ENCODE measurements at places on chromosomes 3 and 15. TPM values are rescaled to one million over a fixed set of nuclear protein-coding genes. Genes with fewer than 3 reads are reported as not detected.

DNA sequence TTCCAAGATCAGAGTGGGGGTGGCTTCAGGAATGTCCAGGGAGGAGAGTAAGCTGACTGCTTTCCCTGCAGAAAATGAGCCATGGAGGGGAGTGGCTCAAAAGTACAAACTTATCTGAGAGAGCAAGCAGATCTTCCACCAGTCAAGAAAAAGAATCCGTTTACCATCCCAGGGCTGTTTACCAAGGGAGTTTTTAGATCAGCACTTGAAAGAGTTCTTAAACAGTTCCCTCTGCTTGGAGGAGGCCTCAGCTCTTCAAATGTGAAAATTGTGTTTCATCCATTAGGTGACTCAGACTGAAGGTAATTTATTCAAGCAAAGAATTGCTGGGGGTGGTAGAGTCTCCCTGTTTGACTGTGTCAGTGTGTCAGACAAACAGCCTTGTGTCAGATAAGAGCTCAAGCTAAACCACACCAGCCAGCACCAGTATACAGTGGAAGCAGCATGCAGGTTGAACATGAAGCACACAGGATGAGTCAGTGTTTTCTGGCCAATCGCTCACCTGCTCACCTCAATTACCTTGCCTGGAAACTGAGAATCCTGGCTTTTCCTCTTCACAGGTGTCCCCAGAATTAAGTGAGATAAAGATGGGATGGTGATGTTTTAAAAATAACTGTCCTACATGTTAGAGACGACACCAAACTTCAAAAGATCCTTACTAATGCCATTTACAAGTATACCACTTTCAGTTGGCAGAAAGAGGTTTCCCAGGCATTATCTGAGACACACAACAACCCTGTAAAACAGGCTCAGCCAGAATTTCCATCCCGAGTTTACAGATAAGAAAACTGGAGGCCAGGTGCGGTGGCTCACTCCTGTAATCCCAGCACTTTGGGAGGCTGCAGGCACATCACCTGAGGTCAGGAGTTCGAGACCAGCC is 21.7 kb downstream of the SH3BP5 start:
- DNase-seq = no peak

DNA sequence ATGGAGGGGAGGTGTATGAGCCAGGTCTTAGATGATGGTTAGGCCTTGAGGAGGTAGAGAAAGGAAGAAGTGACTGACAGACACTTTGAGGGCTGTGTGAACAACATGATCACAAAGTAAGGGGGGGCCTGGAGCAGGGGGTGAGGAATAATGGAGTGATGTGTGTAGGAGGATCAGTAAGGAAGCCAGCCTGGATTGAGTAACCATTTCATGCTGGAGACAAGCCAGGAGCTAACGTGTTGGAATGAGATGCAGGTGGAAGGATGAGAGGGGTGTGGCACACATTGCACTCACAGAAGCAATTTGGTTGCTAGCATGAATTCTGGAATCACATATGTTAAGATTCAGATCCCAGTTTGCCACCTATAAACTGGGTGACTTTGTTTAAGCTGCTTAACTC is 65.5 kb downstream of the BBX start:
- no peak for DNase-seq

GRCh38 chr15:38149315-38149714 is 103.3 kb upstream of the SPRED1 start:
- no peak for DNase-seq

GRCh38 chr3:13015286-13016082 is 57.7 kb downstream of the IQSEC1 start:
- peak; percentile 73 for DNase-seq

DNA sequence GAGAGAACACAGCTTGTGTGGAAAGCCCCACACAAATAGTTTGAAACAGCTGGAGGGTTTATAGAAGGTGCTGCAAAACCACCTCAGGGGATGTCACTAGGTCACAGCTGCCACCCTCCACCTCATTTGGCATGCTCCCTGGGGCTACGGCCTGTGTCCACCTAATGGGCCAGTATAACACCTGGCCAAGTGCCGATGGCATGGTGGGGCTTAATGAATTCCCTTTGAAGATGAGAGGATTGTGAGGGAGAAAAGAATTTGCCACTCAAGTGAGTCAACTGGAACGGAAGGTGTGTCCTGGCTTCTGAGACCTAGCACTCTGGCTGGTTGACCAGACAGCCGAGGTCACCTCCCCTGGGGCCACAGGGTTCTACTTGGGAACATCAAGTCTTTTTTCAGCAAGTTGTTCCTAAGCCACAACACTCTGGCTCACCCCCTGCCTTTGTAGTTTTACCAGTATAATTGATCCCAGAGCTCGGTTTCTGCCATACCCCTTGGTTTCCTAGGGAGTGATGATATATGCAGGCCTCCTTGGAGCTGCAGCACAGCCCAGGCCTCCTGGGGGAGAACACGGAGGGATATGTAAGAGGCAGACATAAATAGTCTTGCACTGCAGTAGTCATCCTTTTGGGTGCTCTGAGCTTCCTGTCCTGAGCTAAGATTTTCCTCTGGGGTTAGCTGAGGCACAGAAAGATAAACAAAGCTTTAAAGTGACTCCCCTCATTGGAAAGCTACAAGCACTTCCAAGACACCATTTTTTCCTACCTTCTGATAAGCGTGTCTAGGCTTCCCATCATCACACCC is 178.2 kb upstream of the LPP start:
- no peak for DNase-seq

DNA sequence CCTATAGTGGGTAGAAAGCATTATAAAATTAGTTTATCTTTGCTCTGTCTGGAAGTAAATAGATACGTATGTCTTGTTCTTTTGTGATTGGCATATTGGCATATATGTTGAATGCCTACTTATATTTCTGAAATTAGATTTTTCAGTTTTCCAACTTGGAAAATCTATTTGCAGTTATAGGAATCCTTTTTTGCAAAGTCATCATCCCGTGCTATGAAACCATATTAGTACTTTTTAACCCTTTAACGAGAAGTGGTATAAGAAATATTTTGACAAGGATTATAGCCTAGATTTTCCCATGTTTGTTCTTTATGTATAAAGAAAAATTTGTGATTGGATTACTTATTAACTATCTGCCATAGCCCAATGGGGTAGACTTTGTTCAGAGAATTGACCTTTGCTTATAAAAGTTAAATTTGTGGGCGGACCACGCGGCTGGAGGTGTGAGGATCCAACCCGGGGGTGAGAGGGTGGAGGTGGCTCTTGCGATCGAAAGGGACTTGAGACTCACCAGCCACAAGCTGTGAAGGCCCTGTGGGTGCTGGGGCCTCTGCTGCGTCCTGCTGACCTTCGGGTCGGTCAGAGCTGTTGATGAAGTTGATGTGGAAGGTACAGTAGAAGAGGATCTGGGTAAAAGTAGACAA is 5.9 kb downstream of the LRRC28 start:
- no peak for DNase-seq

- peak; percentile 60 for DNase-seq
These were observed 7.4 kb upstream of the PSMD6 start for GRCh38 chr3:64030741-64031140.

NR2E3 gene
- total RNA-seq = not detected

TM4SF4 gene
- total RNA-seq = not detected
